ENCODE measurements at places on chromosomes 7 and 10.

DNA sequence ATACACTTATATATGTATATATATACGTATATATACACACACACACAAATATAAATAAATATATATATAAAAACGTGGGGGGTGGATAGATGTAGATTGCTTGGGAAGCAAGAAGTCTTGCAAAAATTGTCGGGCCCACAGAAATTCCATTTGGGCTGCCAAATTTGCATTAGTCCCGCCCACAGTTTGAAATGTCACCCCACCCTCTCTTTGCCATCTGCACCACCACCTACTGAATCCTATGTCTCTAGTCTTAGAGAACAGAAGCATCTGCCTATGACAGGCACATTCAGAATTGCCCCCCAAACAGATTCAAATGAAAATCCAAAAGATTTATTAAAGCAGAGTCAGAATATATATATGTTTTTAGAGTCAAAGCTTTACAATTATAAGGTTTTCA is 25.6 kb upstream of the CACNA2D1 start:
- DNase-seq = no peak

GRCh38 chr10:48774416-48775205 is 89.9 kb downstream of the WDFY4 start:
- no peak for DNase-seq

- no peak for DNase-seq
Measured at GRCh38 chr10:16195894-16196293, 240.9 kb upstream of the PTER start.

- peak; percentile 19 for DNase-seq
Measured at GRCh38 chr10:69086001-69086509, 1.8 kb upstream of the SRGN start.

- no peak for DNase-seq
Measured at GRCh38 chr10:114825513-114826253, 4.1 kb downstream of the FHIP2A start.

GRCh38 chr7:69596723-69597277 is 1.5 kb upstream of the AUTS2 start:
- no peak for DNase-seq

- peak; percentile 56 for DNase-seq
Measured at GRCh38 chr10:116444527-116445142, 17.0 kb downstream of the PNLIPRP3 start.

DNA sequence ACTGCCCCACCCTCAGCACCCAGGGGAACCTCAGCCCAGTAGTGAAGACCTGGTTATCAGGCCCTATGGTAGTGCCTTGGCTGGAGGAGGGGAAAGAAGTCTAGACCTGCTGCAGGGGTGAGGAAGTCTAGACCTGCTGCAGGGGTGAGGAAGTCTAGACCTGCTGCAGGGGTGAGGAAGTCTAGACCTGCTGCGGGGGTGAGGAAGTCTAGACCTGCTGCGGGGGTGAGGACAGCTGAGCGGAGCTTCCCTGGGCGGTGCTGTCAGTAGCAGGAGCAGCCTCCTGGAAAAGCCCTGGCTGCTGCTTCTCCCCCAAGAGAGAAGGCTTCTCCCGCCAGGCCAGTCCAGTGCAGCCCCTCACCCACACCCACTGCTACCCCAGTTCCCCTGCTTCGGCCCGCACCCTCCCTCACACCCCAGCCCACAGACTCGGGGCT is 6.3 kb downstream of the NOS3 start:
- no peak for DNase-seq

DNA sequence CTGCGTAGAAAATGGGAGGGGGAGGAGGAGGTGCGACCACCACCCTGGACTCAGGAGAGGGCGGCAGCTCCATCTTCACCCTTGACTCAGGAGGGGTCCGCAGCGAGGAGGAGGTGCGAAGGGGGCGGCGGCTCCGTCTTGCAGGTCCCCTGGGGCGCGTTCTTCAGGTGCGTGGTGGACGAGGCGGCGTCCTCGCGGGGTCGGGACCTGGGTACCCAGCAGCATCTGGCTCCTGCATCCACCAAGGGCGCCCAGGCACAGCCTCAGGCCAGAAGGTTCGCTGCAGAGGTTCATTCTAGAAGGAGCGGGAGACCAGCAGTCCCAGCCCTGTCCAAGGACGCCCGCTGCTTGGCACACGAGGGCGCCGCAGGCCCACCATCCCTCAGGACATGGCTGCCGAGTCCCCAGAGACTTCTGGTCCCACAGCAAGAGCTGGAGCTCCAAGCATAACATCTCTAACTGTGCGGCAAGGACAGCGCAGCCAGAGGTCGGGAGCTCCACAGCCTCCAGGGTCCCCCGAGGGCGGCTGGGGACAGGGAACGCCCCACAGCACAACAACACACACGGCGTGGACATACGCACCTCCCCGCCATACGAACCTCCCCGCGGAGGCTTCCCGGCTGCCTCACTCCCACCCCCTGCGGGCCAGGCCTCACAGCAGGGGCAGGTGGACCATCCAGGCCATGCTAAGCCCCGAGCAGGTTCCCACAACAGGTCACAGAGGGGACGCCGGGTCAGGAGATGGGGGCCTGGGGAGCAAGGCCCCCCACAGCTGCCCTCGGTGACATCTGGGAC is 16.8 kb upstream of the DPYSL4 start:
- DNase-seq = no peak

DNA sequence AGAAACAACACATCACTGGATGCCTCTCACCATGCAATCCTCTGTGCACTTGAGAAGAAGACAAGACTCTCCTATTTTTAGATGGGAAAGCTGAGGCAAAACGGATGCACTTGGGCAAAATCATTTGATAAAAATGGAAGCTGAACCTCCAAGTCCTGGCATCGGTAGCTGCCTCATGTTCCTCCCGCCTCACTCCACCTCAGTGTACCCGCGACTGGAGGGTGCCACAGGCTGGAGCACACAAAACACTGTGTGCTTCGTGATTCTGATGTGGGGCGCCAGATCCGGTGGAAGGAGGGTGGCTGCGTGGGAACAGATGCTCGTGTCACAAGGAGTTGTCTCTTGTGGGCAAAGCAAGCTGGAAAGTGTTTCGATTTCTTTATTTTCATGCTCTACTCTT is 41.3 kb downstream of the TAS2R41 start:
- DNase-seq = no peak

DNA sequence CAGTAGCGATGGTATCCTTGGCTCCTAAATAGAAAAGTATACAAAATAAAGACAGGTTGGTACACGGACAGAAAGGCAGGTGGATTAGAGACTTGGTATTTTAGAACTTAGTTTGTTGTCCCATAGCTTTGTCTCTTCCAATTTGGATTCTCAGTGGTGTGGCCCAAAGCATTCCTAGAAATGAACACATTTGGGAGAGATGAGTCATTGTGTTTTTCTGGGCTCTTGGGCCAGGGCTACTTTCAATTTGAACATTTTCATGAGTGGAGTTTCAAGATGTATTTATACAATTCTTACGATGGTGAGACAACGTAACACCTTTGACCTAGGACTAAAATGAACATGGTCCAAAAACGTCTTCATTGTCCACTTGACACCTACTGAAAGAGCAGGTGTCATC is 225.1 kb upstream of the YAE1 start:
- DNase-seq = no peak

DNA sequence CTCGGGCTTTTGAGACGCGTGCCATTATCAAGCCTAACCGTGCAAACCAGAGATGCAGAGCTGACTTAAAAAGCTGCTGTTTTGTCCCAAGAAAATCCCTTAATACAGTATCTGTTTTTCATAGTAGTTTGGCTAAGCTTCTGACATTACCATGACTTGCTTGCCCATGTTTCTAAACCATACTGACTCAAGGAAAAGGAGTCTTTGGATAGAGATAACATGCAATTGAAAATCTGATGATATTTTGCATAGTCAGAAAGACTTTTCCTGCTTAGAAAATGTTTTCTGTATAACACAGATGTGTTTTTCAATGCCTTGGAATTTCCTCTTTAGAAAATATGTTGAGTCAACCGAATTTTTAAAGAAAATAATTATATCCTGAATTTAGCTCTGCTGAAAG is 21.5 kb upstream of the AKR1E2 start:
- no peak for DNase-seq

- DNase-seq = no peak
Measured at GRCh38 chr10:126663328-126663727, 7.2 kb downstream of the C10orf90 start.

DNA sequence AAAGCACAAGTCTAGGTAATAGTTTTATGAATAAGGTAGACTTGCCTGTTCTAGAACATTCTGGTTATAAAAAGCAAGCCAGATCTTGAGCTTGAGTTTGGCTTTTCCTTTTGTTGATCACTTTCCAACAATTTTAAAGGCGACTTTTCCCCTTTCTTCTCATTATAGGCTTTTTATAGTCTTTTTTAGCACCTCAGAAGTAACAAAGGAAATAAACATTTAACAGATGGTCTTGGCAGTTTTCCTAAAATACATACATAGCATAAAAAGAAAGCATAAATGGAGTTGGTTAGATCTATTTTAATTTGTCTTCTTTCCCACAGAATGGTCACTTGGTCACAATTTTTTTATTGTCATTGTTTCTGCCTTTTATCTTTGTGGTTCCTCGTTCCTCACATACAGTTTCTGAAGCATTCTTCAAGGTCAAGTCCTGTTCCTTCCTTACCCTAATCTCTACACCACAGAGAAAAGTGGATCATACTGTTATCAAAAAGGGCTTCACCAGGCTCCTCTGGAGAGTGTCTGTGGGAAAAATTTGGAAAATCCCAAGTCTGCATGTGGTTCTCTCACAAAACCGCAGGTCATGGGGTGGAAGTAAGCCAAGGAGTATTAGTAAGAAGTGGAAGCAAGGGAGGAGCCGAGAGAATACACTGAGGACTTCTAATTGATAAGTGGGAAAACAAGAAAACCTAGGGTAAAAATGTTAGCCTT is 31.3 kb downstream of the THNSL1 start:
- no peak for DNase-seq

DNA sequence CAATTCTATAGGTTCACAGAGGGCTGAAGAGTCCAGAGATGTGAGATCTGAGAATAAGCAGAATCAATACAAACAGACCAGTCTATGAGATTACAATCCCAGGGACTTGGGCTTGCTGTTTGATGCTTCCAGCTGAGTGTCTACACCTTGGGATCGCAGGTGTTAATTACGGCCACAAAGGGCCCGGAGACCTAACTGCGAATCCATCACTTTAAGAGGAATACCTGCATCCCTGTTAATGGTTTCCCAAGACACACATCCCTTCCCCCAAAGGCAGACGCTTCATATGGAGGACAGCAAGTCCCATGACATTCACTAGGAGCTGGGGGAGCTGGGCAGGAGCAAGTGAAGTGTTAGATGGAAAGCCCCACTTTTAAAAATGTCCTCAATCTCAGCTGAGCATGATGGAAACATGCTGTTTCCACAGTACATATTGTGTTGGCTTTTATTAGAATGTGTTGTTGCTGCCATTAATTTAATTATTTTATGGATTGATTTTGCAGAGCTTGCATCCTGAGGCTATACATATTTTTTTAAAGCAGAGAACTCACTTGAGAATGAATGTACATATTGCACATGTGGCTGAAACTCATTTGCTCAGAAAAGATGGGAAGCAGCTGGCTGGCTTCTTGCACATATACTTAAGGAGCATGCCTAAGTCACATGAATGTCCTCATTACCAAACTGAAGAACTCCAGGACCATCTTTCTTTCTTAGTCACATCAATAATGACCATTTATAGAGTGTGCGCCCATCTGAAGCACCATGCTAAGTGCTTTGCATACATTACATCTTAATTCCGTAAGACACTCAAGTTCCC is 151.3 kb downstream of the NEBL start:
- DNase-seq = no peak

GRCh38 chr7:14395860-14396259 is 406.4 kb upstream of the ETV1 start:
- no peak for DNase-seq

GRCh38 chr7:48837266-48837665 is 87.1 kb upstream of the CDC14C start:
- DNase-seq = no peak

DNA sequence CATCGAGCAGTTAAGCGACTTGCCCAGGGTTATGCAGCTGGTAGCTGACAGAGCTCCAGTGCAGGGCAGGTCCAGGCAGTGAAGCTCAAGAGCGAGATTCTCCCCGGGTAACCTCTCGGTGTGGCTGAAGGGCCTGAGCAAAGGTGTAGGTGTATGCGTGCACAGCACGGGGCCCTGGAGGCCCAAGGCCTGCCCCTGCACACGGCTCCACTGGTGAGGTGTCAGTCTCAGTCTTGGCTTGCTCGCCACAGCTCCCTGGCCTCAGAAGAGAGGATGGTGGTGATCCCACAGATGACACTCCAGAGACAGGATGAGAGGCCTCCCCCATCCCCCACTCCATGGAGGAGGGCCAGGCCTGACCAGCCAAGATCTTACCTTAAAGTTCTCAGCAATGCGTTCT is 12.0 kb downstream of the AKR1B1 start:
- DNase-seq = no peak

- no peak for DNase-seq
Measured at GRCh38 chr10:62473241-62473640, 99.1 kb downstream of the ZNF365 start.

DNA sequence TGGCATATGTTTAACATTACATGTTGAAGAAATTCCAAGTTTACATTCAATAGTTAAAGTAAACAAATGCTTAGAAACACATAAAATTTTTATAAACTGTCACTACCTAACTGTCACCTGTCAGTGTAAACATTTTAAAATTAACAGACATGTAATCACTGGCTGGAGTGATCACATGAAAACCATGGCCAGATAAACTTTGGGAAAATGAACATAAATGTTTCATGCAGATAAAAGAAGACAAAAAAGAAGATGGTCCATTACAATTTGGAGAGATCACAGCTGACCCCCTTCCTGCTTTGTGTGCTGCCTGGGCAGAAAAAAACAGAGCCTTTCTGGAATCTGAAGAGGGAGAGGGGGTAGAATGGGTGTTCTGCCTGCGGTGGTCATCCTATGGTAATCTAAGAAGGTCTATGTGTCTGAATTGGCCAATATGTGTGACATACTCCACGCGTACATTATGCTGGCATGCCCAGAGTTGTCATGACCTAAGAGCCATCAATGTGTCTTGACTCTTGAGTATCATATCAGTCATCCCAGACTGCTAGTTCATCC is 57.5 kb upstream of the MEOX2 start:
- no peak for DNase-seq

- no peak for DNase-seq
Measured at GRCh38 chr7:92657391-92657790, 67.2 kb upstream of the FAM133B start.

DNA sequence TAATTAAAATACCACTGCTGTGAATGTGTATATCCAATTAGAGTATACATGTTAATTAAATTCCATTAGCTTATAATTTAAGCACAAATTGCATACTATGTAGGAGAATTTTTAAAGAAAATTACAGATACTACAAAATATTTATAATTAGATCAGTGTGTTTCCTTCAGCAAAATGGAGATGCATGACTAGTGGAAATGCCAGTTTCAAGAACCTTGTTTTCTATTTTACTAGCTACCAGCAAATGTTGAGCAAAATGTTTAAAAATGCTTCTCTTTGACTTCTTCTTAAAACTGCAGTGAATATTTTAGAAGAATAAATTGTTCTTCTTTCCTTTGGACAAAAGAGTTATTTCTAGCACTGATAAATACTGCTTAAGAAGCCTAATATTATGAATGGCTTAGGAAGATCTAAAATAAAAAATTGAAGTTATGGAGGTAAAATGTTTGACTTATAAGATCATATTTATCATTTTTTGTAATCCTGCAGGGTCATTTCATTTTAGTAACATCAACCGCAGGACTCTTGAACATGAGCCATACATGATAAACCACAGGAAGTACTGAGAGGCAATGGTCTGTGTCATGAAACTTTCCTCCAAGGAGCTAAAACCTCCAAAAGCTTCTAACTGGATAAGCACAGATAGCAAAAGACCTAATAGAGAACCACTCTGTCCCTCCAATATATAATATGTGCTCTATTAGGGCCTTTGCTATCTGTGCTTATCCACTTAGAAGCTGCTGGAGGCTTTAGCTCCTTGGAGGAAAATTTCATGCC is 1066.0 kb upstream of the CELF2 start:
- no peak for DNase-seq
